ENCODE measurements at places on chromosomes 16 and 17. TPM values are rescaled to one million over a fixed set of nuclear protein-coding genes. Genes with fewer than 3 reads are reported as not detected.
A peak's percentile ranks its signal among the peaks of the same experiment; 100 is the strongest.

DNA sequence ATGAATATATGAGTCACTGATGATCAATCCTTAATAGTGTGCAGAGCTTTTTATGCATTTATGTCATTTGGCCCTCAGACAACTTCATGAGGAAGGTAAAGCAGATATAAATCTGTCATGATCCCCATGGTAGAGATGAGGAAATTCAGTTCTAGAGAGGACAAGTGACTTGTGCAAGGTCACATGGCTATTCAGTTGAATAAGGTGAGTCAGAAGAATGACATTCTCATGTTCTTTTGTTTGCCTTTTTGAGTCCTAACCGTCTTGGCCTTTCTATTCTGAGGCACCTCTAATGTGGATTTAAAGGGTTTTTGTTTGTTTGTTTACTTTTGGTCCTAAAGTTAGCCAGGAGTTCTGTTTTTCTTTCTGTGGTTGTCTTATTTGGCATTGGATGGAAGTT, 116.2 kb upstream of the ELAC2 start:
- DNase-seq = no peak

- no peak for DNase-seq
Observed at GRCh38 chr16:5642011-5642410, 544.4 kb upstream of the EEF2KMT start.

GRCh38 chr17:41917192-41917591, 1.6 kb downstream of the ACLY start:
- DNase-seq = peak; percentile 94

- no peak for DNase-seq
Observed at GRCh38 chr16:81633680-81634379, 145.3 kb upstream of the PLCG2 start.

- no peak for DNase-seq
Observed at GRCh38 chr17:8142887-8143580, 9.2 kb downstream of the PER1 start.

GRCh38 chr17:82835766-82836512, 3.9 kb downstream of the ZNF750 start:
- no peak for DNase-seq

DNA sequence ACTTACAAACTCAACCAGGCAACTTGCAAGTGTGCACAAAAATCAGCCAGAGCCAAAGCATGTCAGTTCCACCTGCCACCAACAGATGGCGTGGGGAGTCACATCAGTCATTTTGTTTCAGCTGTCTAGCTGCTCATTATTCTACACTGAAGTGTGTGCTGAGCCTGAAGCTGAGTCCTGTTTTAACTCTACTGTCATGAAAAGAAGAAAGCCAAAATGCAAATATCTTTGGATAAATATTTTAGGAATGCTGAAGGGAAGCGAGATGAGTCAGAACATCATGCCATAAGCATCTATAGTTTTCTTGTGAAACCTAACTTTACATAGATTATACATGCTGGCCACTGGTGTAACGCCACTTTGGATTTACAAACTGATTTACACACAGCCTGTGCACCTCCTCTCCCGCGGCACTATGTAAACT, 172.6 kb downstream of the CDK5R1 start:
- DNase-seq = peak; percentile 62

- no peak for DNase-seq
Observed at GRCh38 chr16:2270070-2270462, 2.1 kb upstream of the RNPS1 start.

GRCh38 chr16:84628226-84628731, 10.4 kb upstream of the COTL1 start:
- DNase-seq = no peak

DNA sequence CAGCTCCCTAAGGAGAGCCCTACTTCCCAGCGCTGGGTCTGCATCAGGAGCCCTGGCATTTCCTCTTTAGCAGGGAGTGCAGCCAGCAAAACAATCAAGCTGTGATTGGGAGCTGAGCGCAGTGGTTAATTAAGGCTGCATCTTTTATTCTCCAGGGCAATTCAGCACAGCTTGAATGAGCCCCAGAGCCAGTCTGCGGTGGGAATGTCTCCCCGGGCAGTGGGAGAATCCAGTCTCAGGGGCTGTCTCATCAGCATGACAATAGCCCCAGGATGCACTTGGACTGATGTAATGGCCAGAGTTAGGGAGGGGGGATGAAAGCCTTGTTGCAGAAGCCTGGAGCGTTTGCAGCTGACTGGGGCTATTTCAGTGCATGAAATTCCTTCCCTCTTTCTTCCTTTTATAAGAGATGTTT, 292.6 kb upstream of the SOX9 start:
- DNase-seq = peak; percentile 3

DNA sequence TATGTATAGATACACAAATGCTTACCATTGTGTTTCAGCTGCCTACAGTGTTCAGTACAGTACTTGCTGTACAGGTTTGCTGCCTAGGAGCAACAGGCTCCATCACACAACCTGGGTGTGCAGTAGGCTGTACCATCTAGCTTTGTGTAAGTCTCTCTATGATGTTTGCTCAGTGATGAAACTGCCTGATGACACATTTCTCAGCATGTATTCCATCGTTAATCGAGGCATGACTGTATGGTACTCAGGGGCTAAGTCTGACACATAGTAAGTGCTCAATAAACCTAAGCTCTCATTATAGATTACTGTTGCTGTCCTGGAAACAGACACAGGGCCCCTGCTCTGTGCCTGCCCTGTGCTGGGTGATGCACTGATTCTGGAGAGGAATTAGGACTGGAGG, 18.1 kb downstream of the KCNJ12 start:
- DNase-seq = peak; percentile 28

GRCh38 chr17:38507436-38507835, 79.2 kb downstream of the ARHGAP23 start:
- DNase-seq = no peak

DNA sequence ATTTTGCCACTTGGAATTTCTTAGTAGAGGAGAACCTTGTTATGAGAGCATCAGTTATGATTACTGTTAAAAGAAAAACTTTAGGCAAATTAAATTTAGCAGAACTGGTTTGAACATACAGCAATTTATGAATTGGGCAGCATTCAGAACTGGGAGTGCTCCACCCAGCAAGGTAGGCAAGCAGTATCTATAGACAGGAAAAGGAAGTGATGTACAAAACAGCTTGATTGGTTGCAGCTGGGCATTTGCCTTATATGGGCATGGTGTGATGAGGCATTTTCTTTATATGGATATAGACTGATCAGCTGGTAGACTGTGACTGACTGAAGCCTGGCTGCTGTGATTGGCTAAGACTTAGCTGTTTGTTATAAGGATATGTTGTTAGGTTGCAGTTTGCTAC, 17.6 kb upstream of the CYLD start:
- DNase-seq = no peak

DNA sequence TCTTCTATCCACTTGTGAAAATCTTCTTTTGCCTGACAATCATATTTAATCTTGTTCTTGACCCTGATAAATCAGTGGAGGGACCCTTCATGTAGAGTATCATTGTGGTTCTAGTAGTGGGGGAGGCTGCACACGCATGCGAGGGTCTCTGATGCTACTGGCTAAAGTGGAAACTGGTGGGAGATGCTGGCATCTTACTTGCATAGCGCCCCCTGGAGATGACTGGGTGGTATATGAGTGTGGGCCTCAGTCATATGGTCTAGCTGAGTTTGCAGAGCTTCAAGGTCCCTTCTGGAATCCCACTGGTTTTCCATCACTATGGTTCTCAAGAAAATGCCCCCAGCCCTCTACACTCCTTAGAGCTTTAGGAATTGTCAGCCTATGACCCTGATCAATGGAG, 236.4 kb upstream of the AXIN2 start:
- no peak for DNase-seq

DNA sequence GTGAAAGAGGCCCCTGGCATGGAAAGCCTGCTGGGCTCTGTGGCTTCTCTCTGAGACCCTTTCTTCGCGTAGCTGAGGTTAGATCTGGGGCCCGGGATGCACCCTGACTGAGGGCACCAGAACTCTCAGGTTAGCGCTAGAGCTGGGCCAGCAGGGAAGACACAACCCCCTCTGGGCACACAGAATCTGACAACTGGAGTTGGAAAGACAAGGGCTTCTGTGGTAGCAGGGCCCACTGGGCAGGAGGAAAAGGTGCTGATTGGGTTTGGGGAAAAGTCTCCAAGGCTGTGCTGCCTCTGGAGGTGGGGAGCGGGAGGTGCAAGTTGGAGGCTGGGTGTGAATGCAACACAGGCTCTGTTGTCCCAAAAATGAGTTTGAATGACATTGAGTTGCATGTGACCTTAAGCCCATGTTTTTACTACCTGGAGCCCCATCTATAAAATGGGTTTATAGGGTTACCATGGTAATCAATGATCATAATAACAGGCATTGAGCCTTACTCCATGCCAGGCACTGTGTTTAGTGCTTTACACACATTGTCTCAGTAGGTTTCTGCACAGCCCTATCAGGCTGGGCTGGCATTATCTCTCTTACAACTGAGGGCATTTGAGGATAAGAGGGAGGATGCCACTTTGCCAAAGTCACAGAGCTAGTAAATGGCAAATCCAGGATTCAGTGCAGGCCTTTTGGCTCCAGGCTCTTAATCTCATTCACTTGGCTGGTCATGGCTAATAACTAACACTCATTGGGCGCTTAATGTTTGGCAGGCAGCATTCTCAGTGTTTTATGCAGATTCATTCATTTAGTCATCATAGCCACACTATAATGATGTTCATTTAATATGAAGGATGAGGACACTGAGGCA, 9.5 kb upstream of the IGFBP4 start:
- no peak for DNase-seq

- no peak for DNase-seq
Observed at GRCh38 chr17:38733982-38734973, 4.1 kb downstream of the CISD3 start.

- no peak for DNase-seq
Observed at GRCh38 chr17:59219992-59220327, 351 bp upstream of the GDPD1 start.

- DNase-seq = peak; percentile 21
Observed at GRCh38 chr17:19762515-19762961, 14.4 kb upstream of the ALDH3A1 start.

DNA sequence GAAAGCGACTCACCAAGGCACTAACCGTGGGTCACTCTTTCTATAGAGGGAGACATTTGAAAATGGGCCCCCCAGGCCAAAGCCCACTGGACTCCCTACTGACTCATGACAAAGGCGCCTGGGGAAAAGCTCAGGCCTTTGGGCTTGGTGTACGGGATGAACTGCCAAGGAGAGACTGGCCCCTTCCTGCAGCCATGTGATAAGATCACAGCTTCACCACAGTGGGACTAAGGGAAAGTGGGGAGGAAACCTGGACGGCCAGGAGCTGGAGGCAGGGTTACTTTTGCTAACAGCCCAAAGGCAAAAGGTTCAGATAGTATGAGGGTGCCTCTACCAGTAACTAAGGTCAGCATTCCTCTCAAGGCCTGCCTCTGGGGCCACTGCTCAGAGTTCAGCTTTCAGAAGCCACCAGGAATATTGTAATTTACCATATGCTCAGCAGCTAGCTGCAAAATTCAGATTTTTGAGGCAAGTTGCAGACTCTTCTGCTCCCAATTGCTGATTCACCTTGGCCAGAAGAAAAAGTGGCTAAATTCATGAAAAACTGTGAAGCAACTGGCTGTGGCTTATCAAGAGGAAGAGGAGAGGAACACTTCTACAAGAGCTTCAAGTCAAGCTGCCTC, 37.1 kb upstream of the SLC25A19 start:
- no peak for DNase-seq

- no peak for DNase-seq
Observed at GRCh38 chr17:18933102-18934058, 18.6 kb upstream of the SLC5A10 start.

DNA sequence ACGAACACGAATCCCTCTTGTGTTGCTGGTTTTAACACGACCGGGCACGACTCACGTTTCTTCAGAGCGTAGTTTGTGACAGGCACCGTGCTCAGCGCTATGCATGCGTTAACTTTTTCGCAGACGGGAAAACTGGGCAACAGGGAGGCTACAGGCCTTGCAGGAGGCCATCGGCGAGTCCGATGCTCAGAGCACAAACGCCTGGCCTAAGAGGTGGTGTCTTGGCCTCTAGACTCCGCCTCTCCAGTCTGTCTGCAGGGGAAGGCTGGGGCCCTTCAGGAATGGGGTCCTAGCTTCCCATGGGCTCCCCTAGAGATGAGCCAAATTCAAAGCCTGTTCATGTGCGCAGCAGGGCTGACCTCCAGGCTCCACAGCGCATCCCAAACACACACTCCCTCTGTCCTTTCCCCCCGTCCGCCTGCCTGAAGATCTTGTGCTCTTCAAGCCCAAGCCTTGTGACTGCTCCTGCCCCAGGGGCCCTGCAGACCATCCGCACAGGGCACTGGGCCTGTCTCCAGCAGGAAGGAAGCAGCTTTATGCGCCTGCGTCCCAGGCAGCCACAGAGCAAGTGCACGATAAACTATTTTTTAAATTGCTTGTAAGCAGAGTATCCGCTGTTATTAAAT, 3.1 kb downstream of the CLCN7 start:
- no peak for DNase-seq

DNA sequence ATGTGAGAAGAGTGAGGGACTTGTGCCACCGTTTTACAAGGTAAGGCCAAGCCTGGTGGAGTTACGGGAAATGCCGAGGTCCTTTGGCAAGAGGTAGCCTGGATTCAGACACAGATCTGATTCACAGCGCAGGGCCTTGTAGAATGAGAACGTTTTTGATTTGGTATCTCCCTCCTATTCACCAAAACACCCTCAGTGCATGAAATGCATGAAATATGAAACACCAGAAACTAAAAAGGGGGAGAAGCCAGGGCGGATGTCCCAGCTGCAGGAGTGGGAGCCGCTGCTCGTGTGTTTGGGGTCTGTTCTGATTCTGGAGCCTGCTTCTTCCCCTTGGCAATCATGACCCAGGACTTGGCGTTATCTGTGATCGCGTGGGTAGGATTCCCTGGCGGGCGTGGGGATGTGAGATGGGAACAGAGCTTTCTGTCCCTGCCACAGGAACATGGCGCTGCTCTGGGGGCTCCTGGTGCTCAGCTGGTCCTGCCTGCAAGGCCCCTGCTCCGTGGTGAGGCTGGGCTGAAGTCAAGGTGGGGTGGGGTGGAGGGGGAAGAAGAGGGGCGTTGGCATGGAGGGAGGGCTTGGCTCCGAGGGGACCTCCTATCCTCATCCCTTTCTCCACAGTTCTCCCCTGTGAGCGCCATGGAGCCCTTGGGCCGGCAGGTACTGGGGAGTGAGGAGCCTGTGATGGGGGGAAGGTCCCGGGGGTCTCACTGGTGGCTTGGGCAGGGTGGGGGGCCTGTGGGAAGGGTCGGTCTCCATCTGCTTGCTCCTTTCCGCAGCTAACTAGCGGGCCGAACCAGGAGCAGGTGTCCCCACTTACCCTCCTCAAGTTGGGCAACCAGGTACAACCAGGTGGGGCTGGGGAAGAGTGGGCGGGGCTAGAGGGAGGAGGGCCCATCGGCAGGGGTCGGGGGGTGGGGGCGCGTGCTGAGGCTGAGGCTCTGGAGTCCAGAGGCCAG, 2.2 kb downstream of the SERPINF2 start:
- DNase-seq = no peak

Gene TMEM100
- total RNA-seq = 0.17 TPM

Gene GAST
- not detected for total RNA-seq

Gene CHST6
- total RNA-seq = 1.1 TPM

Gene CHAD
- total RNA-seq = not detected

Gene PLEKHH3
- total RNA-seq = 14.2 TPM

Gene PLXDC1
- total RNA-seq = not detected

Gene NPW
- total RNA-seq = not detected

Gene BCL6B
- total RNA-seq = 0.05 TPM

Gene WBP2
- total RNA-seq = 21.2 TPM

Gene GFAP
- total RNA-seq = 8.2 TPM

Gene HOXB3
- 8.0 TPM for total RNA-seq

Gene RGS9
- total RNA-seq = 4.2 TPM

Gene CCL16
- not detected for total RNA-seq

Gene KRTAP9-7
- not detected for total RNA-seq

Measured in renal cortical epithelial cell (primary cell).